ENCODE measurements at places on chromosomes 4 and X.

GRCh38 chrX:49157194-49157593, 5.4 kb upstream of the MAGIX start:
- no peak for DNase-seq

DNA sequence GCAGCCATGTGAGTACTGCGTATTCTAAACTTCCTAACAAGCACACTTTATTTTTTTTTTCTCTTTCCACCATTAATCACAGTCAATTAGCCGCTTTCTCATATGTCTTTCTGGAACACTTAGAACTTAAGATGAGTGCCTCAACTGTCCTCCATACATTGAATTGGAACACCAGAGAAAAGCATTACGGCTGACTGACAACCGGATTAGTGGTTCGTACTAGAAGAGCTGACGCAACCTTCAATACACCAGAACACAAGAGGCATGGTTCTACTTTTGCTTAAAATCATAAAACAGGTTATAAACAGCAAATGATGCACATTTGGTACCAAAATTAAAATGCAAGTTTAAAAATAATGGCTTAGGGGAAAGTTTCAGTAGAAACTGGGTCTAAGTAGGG, 3.3 kb downstream of the TMEM47 start:
- no peak for DNase-seq

GRCh38 chr4:3515646-3516045, 16.6 kb downstream of the LRPAP1 start:
- DNase-seq: no peak

- no peak for DNase-seq
These were observed 234.8 kb downstream of the COL25A1 start for GRCh38 chr4:109067508-109068235.

DNA sequence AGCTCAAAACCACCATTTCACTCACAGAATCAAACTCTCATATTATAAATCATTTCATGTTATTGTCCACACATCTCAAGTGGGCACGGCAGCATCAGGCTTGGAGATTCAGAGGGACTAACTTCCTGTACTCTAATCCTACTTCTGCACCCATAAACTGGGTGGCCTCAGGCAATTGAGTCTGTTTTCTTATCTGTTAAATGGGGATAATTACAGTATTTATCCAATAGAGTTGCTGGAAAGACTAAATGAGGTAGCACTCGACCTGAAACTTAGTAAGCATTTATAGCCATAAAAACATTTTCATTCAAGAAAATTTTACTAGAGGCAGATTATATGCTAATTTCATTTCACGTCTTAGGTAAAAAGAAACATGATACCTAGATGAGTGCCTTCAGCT, 13.0 kb downstream of the TBC1D1 start:
- DNase-seq: no peak

- DNase-seq: no peak
These were observed 79.3 kb downstream of the CLDN22 start for GRCh38 chr4:183240581-183241321.

GRCh38 chrX:17802756-17803155, 58.3 kb downstream of the RAI2 start:
- DNase-seq: no peak

GRCh38 chr4:82428969-82429727, 1.1 kb downstream of the HNRNPDL start:
- peak; percentile 93 for DNase-seq

DNA sequence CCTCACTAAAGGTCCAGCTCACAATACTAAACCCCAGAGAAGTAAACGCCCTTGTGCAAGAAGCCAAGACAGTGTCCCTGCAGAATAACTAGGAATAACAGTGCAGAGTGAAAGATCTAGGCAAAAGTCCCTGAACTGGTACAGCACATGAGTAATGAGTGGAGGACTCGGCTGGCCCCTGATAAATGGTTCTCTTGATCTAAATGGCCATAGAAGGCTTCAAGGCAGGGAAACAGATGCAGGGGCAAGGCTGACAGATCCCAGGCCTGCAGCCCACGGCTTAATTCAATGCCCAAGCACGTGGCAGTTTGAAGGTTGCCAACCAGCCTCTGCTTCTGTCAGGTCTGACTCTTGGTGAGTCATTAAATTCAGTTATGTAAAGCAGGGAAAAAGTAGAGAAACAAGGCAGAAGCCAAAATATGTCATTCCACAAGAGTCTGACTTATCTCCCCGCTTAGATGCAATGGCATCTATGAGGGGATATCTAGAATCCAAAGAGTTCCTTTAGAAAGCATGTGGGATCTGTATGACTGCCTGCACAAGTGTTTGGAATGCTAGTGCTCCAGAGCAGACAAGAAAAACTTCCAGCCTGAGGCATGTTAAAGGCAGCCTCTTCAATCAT, 121.3 kb downstream of the PRDM5 start:
- DNase-seq: no peak

DNA sequence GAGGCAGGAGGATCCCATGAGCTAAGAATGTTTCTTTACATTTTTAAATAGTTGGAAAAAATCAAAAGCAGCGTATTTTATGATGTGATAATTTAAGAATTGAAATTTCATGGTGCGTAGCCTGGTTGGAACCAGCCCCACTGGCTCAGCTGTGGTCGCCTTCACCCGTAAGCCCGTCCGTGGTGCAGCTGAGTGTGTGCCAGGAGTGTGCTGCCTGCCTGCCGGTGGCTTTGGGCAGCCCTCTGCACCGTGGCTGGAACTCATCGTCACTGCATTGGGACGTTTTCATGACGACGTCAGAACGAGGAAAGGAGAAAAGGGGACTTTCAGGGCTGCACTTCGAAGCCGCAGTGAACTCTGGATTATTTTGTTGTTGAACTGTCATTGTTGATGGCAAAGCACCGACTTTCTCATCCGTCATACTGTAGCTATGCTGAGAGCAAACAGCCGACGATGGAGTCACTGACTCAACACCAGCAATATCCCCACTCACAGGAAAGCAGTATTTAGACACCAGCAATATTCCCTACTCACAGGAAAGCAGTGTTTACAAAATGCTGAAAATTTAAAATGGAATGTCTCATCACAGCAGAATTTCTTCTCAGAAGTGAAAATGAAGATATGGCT, 35.1 kb downstream of the PCGF3 start:
- DNase-seq: no peak

GRCh38 chrX:52933976-52934703, 24.2 kb downstream of the FAM156A start:
- no peak for DNase-seq

DNA sequence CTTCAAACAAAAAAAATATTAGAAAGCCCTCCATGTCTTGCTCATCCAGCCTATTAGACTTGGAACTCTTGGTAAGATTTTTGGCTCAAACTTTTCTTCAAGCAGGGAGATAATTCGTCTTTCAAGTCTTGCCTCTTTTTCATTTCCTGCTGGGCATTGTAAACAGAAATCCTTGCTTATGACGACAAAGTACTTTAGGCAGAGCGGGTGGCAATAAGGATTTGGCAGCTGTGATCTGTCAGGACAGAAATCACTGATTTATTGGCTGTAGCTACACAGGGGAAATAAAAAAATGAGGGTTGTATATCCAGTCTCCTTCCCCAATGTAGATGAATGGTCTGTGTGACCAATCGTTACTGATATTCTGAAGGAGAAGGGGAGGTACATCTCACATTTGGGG, 121.6 kb downstream of the SLC4A4 start:
- no peak for DNase-seq

GRCh38 chr4:150355418-150355817, 226.5 kb upstream of the MAB21L2 start:
- DNase-seq: no peak

DNA sequence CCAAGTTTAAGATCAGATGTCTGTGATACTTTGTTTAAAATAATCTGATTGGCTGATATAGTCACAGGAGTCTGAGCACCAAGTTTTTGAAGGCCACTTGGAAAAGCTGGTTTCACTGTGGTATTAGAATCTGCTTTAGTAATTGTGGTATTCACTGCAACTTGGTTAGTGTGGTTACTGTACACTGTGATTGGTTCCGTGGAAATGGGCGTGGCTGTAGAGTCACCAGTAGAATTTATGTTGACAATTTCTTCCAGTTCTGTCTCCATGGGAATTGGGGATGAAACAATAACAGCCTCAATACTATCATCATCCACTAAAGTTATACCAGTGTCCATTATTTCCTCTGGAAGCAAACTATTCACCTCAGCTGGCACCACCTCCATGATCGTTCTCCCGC, 26.2 kb downstream of the LIN54 start:
- no peak for DNase-seq

DNA sequence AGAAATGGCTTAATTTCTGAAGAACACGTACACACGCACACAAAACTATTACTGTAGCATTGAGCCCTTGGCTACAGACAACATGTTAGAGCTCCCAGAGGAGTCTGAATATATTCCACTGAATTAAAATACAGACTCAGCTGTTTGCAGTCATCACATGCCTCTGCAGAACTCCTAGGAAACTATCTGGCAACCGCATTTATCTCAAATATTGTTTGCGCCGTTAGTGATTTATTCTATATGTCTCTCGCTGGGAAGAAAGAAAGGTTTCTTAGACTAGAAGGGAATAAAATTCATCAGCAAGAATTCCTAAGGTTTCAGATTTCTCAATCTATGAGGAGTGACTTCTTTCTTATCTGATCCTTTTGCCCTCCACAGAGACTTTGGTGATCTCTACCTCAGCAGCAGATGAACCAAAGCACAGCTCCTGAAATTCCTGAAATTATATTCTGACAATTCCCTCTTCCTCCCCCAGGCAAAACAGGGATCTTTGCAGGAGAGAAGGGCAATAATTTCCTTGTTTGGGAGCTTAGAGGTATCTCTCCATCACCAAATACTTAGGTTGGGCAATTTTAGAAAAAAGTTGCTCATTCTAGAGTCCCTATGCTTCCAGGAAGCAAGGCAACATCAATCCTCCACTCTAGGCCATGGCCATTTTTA, 199.2 kb downstream of the APBB2 start:
- DNase-seq: no peak

- peak; percentile 39 for DNase-seq
These were observed at the start of gene PRDM5 for GRCh38 chr4:120922381-120923206. TSS of gene PRDM5 (minus strand) at chr4:120922726. CDS start at chr4:120922608, 118 bp downstream.

DNA sequence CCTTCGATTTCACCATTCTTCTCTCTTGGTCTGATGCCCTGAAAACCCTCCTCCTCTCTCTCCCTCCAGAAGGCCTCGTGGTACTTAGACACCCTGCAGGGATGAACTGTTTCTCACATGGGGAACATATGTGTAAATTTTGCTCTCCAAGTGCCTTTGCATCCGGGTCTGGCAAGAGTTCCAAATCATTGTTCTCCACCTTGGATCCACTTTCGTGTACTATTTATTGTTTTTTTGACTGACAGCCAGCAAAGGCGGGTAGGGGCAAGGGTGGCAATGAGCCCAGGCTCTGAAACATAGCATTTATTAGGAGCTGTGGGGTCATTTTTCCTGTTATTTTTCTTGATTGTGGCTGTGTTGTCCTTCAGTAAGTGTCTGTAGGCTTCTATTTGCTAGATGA, 81.7 kb downstream of the RTL5 start:
- no peak for DNase-seq

DNA sequence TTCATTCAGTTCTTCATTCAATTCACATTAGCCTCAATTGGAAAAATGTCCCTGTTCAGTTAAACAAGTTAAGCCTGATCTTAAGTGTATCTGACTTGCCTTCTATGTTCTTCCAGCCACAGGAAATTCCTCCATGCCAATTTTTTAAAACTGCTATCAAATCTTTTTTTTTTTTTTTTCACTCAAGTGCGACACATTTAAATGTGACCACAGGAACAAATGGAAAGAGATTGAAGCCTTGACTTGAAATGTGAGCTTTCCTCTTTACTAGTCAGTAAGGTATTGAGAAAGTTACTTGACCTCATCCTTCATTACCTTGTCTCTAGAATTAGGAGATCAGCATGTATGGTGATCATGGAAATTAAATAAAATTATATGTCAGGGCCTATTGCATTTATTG, 165.1 kb downstream of the SLIT2 start:
- no peak for DNase-seq

GRCh38 chrX:70016513-70016912, 33.2 kb downstream of the AWAT2 start:
- no peak for DNase-seq

DNA sequence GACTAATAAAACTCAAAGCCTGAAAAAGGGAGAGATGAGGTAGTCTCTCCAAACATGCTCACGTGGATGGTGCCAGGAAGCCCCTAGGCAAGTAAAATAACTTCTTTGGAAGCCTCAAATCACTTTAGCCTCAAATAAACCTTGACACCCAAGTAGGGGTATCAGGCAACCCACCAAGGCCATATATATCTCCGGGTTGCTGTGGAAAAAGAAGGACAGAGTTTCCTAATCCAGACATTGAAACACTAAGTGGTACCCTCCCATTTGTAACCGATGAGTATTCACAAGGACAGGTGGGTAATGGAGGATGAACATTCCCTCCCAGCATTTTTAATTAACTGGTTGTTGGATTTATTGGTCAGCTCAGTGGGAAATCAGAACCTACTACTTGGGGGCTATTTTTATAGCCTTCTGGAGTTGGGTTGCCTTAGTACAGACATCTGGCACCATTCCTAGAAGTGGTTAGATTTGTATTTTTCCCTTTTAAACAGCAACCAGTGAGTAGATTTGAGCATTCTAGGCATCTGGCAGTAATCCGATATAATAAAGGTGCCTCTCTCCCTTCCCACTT, 87.7 kb downstream of the GPC3 start:
- DNase-seq: no peak

GRCh38 chr4:27206009-27206408, 345.4 kb downstream of the STIM2 start:
- DNase-seq: no peak

GRCh38 chrX:9525511-9526248, 60.8 kb downstream of the TBL1X start:
- peak; percentile 31 for DNase-seq

- no peak for DNase-seq
These were observed 14.2 kb upstream of the RBM3 start for GRCh38 chrX:48560056-48560455.

DNA sequence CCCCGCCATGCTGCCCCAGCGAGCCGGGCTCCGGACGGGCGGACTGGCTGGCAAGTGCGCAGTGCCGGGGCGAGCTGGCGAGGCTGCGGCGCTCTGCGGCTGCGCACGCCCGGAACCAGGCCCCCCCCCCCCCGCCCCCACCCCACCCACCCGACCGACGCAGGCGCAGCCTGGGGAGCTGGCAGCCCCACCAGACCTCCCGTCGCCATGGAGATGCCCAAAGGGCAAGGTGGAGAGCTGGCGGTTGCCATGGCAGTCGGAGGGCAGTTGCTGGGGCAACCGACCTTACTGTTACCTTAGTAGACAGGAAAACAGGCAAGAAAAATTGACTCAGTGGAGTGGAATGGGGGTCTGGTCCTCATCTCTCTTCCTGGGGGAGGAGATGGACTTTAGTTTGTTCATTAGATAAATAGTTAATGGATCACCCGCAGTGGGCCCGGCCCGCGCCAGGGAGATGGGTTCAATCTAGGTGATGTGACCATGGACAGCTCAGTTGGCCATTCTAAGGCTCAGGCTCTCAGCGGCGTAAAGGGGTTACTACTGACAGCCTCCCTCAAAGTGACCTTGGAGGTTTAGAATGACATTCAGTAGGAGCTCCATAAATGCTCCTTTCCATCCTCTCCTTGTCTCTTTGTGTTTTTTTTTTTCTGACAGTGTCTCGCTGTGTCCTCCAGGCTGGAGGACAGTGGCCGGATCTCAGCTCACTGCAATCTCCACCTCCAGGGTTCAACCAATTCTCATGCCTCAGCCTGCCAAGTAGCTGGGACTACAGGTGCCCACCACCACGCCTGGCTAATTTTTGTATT, at the start of gene PCSK1N:
TSS of gene PCSK1N (minus strand) at position 87 of the 806 bp plus-strand sequence. CDS start at position 9, 78 bp downstream.
- peak; percentile 65 for DNase-seq

GRCh38 chr4:80237992-80238391, 28.5 kb upstream of the FGF5 start:
- no peak for DNase-seq

Data from CD4-positive, alpha-beta T cell treated with Interleukin-6 for 4 hours (primary cell).